ENCODE measurements at places on chromosomes 2 and 18.

- DNase-seq, result no peak
These were observed 45.4 kb downstream of the INO80D start for GRCh38 chr2:206040525-206040924.

DNA sequence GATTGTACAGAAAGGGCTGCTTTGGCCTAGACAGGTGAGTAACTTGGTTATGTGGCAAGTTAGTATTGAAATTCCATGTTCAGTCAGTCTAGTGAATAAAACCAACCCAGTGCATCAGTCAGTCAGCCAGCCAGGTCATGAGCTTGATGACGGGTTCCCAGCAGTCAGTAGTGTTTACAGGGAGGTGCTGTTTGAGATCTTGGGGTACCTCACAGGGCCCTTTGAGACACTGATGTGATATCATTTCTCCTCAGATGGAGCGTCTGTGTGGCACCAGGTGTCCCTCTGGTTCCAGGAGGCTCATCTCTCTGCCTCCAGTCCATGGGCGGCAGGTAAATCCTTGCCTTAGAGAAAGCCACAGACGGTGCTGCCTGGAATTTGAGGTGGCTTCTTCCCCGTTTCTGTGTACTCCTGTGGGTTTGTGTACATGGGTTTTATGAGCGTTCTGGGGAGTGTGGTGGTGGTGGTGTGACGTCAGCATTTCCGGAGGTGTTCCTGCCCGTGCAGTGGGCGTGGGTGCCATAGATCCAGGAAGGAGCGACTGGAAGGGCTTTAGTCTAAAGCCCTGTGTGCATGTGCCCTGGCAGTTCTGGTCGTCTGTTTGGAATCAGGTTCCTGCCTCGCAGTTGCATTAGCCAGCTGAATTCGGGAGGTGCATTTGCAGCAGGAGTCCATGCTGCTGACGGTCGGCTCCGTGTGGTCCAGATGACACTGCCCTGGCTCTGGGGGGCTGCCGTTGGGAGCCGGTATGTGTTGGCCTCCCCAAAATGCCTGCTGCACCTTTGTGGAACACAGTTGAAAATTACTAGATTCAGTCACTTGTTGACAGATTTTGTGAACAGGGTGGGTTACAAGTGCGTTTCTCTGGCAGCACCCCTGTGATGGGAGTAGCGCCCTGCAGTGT is 2.1 kb downstream of the CTDP1 start:
- DNase-seq, result peak; percentile 64

DNA sequence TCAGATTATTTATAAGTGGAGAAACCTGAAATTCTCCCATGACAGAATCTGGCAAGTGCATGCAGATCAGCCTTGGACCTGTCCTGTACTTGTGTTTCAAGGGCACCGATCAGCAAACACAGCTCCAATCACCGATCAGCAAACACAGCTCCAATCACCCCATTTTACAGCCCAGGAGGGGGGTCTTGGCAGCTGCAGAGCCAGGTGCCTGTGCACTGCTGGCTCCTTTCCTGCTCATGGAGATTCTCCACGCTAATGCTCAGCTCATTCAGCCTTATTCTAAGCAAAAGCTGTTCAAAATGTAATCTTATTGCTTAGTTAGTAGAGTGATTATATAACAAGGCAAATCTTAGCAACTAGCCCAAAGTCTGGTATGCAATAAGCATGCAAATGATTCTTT is 623.1 kb upstream of the HS6ST1 start:
- no peak for DNase-seq

DNA sequence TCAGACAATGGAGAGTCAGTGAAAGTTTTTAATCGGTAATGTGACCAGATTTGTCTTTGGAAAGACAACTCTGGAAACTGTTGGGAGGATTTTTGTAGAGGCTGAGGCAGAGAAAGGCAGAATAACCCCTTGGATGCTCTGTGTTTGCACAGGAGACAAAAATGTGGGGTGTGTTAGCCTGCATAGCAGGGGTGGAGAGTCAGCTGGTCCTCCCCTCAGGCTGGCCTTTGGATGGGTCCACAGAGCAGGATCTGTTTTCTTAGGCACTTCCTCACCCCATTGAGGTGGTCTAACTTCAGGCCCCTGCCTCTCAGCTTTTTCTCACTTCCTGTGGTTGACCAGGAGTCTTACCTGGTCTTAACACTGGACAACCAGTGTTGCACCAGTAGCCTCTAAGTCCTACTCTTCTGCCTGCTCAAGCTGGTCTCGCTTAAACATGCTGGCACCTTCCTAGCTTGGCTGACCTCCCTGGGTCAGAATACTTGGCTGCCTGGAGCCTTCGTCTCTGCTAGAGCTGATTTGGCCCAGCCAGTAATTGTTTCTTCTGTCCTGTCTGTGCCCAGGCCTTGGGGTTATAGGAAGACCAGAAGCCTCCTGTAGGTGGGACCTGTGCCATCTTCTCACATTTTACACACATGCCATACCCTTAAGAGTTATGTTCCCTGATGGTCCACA is 259.8 kb upstream of the RASGRP3 start:
- DNase-seq, result no peak

DNA sequence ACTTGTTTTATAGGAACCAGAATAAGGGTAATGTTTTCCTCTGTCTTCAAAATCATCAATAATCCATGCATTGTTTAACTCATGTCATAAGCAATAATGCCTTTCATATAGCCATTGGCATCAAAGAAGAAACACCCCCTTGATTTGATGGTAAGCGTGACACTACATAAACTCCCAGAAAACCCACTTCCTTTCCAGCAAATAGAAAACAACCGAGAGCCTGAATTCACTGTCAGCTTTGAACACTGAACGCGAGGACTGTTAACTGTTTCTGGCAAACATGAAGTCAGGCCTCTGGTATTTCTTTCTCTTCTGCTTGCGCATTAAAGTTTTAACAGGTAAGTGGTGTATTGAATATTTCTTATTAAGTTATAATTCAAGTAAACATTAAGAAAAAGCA is at the start of gene ICOS:
Gene ICOS, plus strand, starts transcription at position 229 of the 400 bp plus-strand sequence. Its CDS starts 52 bp downstream, at position 281.
- no peak for DNase-seq

GRCh38 chr2:181848261-181848886 is 43.2 kb upstream of the ITPRID2 start:
- no peak for DNase-seq

DNA sequence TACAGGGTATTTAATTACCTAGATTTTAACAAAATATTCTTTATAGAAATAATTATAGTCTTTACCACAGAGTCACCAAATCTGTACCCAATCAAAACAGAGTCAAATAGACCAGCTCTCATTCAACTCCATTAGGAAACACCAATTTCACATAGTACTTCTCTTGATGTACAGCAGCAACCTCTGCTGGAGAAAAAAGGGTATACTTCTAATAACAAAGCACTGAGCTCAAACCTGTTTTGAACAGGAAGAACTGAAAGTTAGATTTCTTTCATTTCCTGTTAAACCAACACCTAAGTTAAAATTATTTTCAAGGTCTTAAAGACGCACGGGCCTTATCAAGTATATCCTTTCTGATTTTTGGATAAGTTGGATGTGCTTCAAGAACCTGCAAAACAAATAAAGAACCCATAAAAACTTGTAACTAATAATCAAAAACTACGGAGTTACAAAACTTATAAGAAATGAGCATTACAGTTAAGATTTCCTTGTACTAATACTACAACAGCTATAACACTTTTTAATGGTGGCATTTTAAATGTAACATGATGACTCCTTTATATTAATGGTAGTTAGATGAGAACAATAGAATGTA is 79.0 kb downstream of the TTC21B start:
- DNase-seq, result no peak

- DNase-seq, result no peak
These were observed 40.0 kb downstream of the MARCO start for GRCh38 chr2:118982039-118982438.

DNA sequence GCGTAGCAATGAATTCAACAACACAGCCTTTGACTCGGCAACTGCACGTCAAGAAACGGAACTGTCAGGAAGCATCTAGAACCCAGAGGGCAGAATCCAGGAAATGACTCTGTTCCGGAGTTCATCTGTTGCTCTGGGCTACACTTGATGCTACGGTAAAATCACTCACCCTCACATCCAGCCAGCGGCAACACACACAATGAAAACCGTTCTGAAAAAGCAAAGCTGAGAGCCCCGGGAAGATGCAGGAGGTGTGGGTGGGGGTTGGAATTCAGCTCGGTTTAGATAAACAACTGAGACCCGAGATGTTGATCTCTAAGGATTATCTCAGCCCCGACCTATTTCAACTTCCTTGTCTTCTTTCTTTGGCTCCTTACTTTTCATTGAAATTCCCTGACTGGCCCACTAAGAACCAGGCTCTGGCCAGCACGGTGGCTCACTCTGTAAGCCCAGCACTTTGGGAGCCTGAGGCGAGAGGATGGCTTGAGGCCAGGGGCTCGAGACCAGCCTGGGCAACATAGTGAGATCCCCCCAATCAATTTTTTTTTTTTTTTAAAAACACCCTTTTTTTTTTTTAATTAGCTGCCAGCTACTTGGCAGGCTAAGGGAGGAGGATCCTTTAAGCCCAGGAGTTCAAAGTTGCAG is 13.3 kb upstream of the RAB17 start:
- peak; percentile 50 for DNase-seq

GRCh38 chr18:78720456-78721237 is 259.0 kb upstream of the SALL3 start:
- no peak for DNase-seq

DNA sequence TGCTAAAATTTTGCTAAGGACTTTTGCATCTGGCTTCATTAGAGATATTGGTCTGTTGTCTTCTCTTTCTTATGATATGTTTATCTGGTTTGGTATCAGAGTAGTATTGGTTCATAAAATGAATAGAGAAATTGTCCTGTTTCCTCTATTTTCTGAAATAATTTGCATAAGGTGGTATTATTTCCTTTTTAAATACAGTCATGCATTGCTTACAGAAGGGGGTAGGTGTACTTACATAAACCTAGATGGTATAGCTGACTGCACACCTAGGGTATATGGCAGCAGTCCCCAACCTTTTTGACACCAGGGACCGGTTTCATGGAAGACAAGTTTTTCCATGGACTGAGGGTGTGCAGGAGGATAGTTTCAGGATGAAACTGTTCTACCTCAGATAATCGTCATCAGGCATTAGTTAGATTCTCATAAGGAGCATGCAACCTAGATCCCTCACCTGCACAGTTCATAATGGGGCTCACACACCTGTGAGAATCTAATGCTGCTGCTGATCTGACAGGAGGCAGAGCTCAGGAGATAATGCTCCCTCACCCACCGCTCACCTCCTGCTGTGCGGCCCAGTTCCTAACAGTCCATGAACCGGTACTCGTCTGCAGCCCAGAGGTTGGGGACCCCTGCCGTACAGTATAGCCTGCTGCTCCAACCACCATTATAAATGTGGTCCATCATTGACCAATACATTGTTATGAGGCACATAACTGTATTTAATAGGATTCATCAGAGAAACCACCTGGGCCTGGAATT is 189.2 kb downstream of the FAM210A start:
- no peak for DNase-seq

- DNase-seq, result no peak
These were observed 59.7 kb downstream of the XDH start for GRCh38 chr2:31354837-31355236.

DNA sequence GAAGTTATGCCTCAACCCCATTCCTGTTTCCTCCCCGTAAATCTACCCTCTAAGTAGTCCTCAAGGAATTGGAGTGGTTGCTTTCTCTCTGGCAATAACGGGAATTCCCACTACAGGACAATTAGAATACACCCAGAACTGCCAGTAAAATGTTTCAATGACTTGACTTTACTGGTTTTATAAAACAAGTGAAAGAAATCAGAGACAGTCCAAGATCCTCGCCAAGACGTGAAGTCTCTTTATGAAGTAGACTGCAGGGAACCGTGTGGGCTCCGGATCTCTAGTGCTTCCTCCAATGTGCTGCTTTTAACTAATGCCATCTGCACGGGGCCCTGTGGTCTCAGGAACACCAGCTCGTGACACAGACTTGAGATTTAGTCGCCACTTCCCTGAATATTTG is 101.4 kb downstream of the CPO start:
- DNase-seq, result no peak

- no peak for DNase-seq
These were observed 428.1 kb downstream of the THSD7B start for GRCh38 chr2:137193401-137193800.

DNA sequence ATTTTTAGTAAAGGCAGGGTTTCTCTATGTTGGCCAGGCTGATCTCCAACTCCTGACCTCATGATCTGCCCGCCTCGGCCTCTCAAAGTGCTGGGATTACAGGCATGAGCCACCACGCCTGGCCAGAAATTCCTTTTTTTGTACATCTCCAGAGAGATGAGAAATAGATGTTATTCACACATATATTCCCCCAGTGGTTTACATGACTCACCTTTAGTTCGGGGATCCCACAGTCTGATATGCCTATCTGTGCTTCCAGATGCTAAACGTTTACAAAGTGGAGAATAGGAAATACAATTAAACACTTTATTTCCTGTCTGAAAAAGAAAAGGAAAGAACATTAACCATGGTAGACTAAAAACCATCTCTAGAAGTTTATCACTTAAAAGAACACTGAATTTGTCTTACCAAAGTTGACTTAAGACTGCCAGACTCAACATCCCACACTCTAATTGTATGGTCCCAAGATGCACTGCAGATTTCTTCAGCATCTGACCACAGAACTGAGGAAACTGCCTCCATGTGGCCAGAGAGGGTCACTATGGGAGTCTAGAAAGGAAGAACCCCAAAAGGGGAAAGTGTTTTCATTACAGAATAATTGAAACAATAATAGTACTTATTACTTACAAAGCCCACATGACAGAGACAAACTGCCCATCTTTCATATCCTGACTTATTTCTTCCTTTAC is 12.6 kb upstream of the ICA1L start:
- no peak for DNase-seq

- DNase-seq, result no peak
These were observed 8.2 kb downstream of the SERPINB7 start for GRCh38 chr18:63783394-63783793.

GRCh38 chr18:77218642-77219041 is 31.0 kb upstream of the GALR1 start:
- no peak for DNase-seq

All from effector memory CD4-positive, alpha-beta T cell (primary cell).